SW 1271 (cell line): ENCODE measurements at places on chromosomes 16 and 17.

DNA sequence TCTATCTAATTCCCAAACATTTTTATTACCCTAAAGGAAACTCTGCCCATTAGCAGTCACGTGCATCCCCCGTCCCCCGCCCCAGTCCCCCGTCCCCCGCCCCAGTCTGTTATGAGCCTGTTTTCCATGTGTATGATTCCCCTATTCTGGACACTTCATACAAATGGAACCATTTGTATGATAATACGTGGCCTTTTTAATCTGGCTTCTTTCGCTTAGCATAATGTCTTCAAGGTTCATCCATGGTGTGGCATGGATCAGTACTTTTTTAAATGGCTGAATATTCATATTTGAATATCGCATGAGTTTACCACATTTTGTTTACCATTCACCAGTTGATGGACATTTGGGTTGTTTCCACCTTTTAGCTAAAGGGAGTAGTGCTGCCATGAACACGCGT is 49.5 kb downstream of the DNAH2 start:
- DNase-seq, result no peak

DNA sequence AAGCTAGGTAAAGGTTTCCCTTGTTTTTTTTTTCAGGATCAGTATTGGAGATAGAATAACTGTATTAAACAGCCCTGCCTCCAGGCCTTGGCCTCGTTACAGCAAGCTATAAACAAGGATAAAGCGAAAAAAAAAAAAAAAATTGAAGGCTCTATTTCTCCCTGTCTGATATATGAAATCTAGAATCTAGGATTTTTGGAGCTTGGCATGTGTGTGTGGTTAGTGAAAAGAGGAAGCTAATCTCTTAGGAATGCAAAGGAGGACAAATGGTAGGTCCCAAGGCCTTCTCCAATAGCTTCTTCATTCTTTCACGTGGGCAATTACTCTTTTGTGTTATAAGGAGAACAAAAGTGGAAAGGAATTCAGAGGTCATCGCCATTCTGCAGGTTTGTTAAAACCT is 470.3 kb downstream of the TMEM114 start:
- DNase-seq, result no peak

DNA sequence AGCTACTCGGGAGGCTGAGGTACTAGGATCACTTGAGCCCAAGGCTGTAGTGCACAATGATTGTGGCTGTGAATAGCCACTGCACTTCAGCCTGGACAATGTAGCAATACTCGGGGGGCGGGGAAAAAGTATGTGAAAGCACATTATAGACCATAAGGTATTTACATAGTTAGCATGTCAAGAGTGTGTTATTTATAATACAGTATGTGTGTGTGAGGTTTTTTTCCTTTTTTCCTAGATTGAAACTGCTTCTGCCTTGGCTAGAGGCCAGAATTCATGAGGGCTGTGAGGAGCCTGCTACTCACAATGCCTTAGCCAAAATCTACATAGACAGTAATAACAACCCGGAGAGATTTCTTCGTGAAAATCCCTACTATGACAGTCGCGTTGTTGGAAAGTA is 30.5 kb downstream of the PTRH2 start:
- no peak for DNase-seq

- DNase-seq, result no peak
These were observed 22.6 kb downstream of the MRM3 start for GRCh38 chr17:804541-805435.

GRCh38 chr17:2391597-2392251 is 9.1 kb downstream of the MNT start:
- DNase-seq, result no peak

DNA sequence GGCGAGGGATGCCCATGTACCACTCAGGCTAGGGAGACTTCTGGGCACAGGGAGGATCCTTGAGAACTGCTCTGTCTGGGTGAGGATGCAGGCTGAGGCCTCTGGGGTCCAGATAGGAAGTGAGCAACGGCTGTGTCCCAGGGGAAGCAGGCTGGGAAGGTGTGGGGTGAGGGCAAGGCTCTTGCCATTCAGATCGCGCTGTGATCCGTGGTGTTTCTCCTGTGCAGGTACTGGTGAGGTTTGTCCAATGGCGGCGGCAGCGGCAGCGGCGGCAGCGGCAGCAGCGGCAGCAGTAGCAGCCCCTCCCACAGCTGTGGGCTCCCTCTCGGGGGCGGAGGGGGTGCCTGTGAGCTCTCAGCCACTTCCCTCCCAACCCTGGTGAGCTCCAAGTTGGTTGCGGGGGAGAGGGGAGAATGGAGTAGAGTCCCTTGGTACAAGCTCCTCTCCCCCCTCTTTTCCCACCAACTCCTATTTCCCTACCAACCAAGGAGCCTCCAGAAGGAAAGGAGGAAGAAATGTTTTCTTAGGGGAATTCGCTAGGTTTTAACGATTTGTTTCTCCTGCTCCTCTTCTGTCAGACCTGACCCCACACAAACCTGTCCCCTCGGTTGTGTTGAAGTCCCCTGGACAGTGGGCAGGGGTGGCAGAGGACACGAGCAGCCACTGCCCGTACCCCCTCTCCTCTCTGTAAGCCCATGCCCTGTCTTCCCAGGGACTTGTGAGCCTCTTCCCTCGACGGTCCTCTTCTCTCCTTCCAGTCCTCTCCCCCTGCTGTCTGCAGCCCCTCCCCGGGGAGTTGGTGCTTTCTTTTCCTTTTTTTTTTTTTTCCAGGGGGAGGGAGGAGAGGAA is 1.9 kb upstream of the PRRT2 start:
- no peak for DNase-seq

DNA sequence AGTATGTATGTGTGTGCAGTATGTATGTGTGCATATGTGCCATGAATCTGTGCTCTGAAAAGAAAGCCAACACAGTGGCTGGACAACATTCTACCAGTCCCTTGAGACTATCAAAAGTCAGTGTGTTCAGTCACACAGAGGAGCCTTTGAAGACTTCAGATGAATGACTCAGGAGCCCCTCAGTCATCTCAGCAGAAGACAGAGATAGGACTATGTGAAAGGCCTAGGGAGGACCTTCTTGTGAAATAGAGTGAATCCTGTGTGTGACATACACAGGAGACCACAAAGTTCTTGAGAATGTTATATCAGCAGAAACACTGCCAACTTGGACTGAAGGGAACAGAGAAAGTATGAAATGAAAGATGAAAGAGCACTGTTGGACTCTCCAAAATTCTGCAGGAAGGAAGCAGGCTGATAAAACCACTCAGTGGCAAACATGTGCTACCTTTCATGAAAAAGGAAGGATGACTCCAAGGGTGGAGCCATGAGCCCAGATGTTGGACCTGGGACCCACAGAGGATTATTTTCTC is 108.4 kb downstream of the METRNL start:
- no peak for DNase-seq

DNA sequence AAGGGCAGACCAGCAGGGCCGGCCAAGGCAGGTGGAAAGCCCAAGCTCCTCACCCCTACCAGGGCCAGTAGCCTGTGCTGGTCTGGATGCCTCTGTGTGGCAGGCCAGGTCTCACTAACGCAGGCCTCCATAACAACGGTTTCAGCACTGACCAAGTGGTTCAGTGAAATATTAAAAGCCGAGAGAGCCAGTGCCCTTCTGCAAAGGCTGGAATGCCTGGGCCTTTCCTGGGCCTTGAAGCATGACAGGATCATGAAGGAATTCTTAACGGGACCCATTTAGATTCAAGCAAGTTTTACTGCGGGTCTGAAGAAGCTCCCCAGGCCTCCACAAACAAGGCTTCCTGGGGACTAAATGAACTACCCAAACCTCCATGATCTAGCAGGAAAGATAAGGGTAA is 16.3 kb downstream of the ADAD2 start:
- no peak for DNase-seq

DNA sequence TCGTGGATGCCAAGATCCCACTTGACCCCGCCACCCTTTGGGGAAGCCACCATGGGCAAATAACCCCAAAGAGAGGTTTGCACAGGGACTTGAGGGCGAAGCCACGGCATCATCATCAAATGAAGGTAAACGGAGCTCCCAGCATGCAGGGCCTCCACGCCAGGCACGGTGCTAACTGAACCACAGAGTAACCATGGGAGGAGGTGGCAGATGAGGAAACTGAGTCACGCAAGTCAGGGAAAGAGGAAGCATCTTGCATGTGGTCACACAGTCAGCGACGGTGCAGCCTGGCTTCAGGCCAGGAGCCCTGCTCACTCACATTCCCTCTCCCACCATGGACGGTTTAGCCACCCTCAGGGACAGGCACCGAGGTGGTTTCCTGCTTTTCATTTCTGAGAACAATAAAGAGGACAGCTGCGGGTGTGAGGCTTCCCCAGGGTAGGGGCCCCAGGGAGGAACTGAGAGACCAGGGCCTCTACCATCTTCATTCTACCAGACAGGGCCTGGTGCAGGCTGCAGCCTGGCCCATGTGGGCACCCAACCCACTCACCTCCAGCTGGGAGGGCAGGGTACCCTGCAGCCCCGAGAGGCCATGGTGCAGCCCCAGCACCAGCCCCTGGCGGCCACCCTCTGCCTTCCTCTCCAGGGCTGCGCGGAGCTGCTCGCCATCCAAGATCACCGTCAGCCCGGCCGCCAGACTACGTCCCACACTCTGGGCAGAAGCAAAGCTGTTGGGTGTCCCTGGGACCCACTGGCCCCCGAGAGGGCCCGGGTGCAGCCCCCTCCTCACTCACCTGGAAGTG is 78.3 kb downstream of the RMI2 start:
- DNase-seq, result no peak

GRCh38 chr17:79685121-79685520 is 45.6 kb upstream of the ENPP7 start:
- no peak for DNase-seq

DNA sequence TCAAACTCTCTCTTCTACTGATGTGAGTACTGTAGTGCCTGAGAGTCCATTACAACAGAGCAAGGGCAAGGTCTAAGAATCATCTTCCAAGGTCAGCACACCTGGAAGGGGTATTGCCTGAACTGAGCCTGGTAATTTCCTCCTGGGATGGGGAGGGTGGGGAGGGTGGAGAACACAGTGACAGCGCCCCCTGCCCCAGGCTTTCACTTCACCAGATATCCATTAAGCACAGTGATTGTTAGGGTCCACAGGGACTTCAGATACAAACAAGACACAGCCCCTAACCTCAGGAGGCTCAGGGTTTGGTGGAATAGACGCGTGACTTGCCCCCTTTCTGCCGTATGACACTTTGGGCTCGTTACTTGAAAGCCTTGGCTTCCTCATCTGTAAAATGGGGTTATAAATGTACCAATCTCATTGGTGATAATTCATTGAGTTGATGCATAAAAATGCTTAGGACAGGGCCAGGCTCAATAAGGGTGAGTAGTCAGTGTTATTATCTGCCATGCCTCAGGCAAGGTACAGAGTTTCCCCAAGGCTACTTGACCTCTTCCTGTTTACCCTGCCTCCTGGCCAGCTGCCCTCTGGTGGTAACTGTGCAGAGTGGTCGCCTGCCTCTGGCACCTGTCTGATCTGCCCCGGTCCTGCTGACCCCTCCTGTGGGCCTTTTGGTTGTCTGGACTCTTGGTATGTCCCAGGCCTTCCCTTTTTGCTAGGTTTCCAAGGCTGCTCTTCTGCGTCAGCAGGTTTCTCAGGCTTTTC is 13.1 kb upstream of the BRD7 start:
- DNase-seq, result no peak

- DNase-seq, result no peak
These were observed 137.0 kb downstream of the KATNIP start for GRCh38 chr16:27686926-27687325.

GRCh38 chr17:80758481-80759376 is 214.1 kb downstream of the RPTOR start:
- no peak for DNase-seq
